ENCODE measurements at places on chromosomes 7 and 10.

- DNase-seq: no peak
Observed at GRCh38 chr7:44187636-44188416, 1.4 kb downstream of the GCK start.

DNA sequence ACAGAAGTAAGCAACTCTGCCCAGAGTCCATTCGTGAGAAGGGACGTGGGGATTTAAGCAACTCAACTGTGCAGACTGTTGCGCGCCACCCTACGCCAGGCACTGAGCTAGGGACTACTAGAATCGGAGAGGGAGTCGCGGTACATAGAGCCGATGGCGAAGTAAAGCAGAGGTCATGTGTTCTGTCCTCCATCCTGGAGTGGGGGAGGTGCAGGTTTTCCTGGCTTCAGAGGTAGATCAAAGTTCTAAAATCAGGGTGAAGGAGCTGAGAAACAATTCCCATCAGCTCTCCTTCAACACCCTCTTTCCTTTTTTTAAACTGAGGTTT lies 23.2 kb downstream of the SLC35G1 start:
- no peak for DNase-seq

DNA sequence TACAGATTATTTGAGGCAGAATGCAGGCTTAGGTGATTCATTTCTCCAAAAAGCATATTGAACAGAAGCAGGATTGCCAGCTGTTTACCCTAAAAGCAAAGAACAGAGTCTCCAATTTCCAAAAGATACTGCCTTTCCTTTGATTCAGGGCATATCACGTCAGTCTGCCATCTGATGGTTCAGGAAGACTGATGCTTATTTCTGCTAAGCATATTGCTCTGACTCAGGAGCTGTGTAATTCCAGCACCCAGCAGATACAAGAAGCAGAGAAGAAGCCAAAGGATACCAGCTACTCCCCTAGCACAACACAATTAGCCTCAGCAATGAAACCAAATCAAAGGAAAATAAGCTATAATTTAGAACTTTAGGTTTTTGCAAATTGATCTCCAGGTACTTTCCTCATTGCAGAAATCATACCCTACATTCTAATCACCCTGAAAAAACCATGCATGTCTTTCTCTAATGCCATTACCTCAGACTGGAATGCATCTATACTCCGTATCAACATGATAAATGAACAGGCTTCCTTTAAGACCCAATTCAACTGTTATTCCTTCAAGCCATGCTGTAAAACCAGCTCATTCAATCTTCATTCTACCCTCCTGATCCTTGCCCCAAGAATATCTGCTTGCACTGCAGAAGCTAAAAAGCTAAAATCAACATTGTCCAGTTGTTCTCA lies 55.1 kb downstream of the ABI1 start:
- DNase-seq: no peak

- DNase-seq: no peak
Observed at GRCh38 chr10:30386801-30387588, 37.9 kb upstream of the MTPAP start.

DNA sequence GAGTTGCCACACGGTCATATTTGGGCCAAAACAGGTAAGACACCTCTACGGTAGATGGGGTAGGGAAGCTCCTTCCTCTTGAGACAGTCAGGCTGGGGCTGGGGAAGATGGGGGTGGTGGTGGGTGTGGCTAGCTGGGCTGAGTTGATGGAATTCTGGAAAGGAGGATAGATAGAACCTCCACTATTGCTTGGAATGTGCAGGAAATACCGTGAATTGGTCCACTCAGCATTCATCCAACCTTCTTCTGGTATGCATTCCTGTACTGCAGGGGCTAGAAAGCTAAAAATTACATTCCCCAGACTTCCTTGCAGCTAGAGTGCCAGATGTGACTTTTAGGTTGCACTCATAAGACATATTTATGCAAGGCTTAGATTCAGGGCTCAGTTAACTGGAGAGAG lies 24.8 kb downstream of the TLX1 start:
- no peak for DNase-seq

Measured in A549 (cell line).